ENCODE measurements at places on chromosomes 1 and 21.

DNA sequence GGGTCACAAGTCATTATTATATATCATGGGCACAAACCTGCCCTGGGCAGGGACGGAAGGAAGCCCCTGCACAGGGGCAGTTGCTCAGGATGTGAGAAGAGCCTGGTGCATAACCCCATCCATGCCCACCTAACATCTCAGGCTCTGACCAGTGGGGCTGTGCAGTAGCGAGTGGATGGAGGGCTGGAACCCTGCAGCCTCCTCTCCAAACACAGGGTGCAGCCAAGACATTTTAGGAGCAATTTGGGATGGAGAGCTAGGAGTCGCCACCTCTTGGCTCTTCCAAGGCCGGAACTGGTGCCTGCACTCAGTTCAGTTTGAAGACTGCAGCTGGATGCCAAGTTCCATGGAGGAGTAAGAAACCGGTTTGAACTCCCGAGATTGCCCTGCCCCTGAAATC, 2.8 kb downstream of the MX1 start:
- DNase-seq: no peak

DNA sequence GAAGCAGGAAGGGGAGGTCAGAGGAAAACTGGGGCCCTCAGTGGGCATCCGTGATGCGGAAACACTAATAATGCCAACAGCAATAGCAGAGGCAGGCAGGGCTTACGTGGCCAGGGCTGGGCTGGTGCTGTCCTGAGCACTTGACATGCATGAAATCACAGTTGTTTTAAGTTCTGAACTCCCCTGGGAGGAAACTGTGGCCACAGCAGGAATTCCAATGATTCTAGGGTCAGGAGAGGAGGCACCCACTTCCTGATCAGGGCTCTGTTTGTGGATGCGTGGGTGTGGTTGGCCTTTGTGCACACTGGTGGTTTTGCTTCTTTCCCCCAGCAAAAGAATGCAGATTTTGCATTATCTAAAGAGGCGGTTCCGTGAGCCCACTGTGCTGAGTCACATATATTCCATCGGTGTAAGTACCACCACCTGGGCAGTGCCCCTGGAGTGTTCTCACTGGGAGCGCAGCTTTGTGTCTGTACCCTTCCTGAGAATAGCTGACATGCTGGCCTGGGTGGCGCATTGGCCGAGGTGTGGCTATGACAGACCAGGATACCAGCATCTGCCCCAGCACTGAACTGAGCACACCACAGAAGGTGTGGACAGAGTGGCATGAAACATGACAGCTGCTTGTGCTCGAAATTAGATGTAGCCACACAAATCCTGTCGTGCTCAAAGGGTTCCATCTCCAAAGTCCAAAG, 71.0 kb downstream of the PDE9A start:
- DNase-seq: no peak

DNA sequence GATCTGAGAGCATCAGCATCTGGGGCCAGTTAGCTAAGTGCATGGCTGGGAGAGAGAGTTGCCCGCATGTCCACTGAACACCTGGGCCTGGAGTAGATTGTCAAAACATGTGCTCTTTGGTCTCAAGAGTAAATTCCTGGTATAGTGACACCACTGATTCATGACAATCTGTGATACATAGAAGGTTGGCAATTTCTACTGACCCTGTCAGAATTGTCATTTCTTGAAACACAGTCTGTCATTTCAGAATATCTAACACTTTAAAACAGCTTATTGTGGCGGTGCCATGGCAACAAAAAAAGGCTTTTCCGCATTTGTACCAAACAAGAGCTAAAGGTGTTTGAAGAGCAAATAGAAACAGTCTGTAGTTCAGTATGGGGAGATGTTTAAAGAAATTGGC, 186.4 kb upstream of the FAM78B start:
- no peak for DNase-seq

- DNase-seq: no peak
Observed at GRCh38 chr1:3070309-3070643, 1.3 kb downstream of the PRDM16 start.

- DNase-seq: peak; percentile 59
Observed at GRCh38 chr1:150148837-150149270, 862 bp upstream of the PLEKHO1 start.

DNA sequence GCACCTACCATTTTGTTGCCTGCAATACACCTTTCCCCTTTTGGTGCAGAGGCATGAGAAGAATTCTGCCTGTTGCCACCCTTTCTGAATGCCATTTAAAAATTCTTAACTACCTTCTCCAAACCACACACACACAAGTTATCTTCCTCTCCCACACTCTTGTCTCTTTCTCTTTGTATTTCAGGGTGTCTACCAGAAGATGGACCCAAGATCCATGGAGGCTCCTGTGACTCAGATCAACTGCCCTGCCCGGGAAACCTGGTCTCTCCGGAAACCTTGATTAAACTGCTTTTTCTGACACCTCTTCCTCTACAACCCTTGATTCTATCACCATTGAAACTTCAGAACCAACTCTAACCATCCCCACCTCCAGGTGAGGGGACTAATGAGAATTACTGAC, 2.4 kb upstream of the TARS2 start:
- DNase-seq: peak; percentile 43

GRCh38 chr1:85478366-85478765, 13.4 kb upstream of the DDAH1 start:
- no peak for DNase-seq

DNA sequence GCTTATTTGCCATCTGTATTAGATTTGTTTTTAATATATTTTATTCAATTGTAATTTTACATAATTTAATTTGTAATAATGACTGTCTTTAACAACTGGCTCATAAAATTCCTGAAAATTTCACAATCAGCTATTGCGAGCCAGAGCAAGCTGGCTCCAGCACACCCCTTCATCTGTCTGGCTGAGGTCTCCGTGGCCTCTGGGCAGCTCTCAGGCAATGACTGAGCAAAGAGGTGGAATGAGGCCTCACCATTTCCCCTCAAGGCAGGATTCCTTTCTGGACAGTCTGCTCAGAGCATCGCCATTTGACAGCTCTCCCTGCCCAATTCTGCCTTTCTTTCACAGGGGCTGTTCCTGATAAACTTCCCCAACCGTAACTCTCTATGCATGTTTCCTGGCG, 5.8 kb upstream of the KANK4 start:
- DNase-seq: no peak

- no peak for DNase-seq
Observed at GRCh38 chr1:232423591-232423990, 206.3 kb downstream of the SIPA1L2 start.

DNA sequence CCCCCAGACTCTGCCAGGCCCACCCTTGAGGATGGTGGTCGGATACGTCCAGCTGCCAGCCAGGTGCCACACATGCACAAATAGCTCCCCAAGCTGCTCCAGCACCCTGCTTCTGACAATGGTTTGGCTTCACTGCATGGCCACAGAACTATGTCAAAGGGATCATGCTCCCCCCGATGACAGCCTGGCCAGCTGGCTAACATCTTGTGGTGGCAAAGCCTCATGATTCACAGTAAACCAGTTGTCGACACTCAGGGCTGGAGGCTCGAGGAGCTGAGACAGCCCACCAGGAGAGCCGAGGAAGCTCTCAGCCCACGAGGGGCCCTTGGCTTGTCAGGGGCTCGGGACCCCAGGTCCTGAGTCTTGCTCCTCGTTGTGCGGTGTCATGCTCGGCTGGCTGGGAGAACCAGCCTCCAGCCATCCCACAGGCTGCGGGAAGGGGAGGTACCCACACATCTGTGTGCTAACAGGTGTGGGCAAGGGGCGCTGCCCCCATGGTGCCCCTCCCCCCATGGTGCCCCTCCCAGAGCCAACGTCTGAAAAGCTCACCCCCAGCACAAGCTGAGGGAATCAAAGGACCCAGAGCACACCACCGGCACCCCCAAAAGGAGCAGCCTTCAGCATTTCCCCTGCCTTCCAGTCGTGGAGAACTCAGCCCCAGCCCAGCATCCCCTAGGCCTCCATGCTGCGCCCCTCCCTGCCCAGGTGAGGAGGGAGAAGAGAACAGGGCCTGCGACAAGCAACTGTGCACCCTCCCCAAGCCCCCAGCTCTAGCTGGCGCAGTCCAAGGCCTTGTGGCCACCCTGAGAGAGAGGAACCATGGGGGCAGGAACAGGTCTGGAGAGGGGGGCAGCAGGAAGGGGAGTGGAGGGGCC, 41.2 kb downstream of the KIF21B start:
- peak; percentile 66 for DNase-seq

GRCh38 chr1:51924455-51924854, 45.9 kb upstream of the NRDC start:
- no peak for DNase-seq

- no peak for DNase-seq
Observed at GRCh38 chr21:15159382-15160020, 94.7 kb upstream of the NRIP1 start.

GRCh38 chr1:193727850-193728249, 541.4 kb upstream of the B3GALT2 start:
- no peak for DNase-seq

DNA sequence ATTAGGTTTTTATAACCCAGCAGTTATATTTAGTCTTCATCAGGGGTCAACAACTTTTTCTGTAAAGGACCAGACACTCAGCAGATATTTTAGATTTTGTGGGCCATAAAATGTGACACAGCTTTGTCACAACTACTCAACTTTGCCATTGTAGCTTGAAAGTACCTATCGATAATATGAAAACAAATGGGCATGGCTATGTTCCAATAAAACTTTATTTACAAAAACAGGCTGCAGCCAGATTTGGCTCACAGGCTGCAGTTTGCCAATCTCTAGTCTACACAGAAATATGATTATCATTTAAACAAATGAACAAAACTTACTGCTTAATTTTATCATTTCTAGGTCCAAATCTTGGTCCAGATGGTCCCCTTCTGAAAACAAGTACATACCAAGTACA, 23.0 kb downstream of the VAMP4 start:
- DNase-seq: no peak

DNA sequence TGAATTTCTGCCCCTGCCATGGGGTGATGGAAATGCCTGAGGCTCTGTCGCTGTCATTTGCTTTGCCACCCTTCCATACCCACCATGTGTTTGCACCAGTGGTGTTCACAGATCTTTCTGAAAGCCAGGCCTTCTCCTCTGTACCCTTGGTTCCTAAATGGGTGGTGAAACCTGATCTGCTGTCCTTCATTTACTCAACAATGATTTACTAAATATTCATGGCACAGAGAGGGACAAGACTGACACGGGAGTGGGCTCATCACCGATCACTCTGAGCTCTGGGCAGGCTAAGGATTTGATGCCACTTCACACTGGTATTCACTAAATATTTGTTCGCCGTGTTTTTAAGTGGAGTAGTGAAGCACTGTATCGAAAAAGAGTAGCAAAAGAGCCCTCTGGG, 40.9 kb downstream of the LRRC8B start:
- DNase-seq: no peak

- no peak for DNase-seq
Observed at GRCh38 chr1:22241250-22241649, 98.4 kb upstream of the WNT4 start.

DNA sequence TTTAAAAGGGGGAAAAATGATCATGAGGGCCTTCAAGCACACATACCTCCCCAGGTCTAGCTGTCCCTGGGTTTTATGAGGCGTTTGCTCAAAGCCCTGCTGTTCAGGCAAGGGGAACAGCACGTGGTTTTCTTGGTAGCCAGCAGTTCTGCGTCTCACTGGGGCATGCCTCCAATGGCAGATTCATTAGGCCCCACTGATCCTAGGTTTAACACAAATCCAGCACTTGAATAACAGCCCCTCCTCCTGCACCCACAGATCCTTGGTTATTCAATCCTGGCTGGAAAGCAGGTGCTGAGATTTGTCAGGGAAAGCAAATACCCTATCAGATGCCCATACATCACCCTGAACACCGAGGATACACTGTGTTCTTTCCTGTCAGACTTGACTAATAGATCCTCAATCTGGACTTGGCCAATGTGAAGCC, 106.4 kb downstream of the ZC3H11B start:
- DNase-seq: peak; percentile 69

DNA sequence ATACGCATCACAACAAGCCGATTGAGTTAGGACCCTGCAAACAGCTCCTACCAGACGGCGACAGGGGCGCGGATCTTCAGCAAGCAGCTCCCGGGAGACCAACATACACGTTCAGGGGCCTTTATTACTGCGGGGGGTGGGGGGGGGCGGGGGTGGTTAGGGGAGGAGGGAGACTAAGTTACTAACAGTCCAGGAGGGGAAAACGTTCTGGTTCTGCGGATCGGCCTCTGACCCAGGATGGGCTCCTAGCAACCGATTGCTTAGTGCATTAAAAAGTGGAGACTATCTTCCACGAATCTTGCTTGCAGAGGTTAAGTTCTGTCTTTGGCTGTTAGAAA, 162.0 kb downstream of the RUNX1 start:
- no peak for DNase-seq

DNA sequence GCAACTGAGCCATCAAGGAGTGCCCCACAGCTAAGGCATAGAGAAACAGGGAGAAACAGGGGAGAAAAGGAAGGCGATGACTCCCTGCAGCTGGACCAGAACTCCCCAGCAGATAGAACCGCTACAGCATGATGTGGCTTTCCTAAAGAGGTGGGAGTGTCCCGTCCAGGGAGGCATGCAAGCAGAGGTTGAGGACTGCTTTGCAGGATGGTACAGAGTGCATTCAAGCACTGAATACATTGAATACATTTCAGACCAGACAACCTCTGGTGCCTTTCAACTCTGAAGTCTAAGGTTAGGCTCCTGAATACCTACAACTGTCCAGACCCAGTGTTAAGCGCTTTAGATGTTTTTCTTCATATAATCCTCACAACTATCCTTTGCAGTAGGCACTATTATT, 13.3 kb downstream of the DLGAP3 start:
- no peak for DNase-seq

DNA sequence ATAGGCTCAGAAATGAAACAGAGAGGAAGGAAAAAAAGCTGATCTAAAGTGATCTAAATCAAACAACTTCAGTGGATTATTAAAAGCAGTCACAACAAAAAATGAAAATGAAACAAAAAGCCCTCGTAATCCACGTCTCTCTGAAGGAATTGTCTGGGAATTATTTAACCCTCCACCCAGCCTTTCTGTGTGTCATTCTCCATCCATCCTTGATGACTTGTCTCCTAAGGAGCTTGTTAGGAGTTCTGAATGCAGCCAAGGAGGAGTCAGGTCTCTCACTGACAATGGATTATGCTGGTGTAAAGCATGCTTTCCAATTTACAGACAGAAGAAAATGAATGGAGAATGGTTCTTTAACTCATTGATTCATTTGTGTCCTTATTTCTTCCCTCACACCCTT, 359.3 kb upstream of the RUNX1 start:
- no peak for DNase-seq

GRCh38 chr1:53811414-53811851, 26.7 kb downstream of the NDC1 start:
- DNase-seq: peak; percentile 61

DNA sequence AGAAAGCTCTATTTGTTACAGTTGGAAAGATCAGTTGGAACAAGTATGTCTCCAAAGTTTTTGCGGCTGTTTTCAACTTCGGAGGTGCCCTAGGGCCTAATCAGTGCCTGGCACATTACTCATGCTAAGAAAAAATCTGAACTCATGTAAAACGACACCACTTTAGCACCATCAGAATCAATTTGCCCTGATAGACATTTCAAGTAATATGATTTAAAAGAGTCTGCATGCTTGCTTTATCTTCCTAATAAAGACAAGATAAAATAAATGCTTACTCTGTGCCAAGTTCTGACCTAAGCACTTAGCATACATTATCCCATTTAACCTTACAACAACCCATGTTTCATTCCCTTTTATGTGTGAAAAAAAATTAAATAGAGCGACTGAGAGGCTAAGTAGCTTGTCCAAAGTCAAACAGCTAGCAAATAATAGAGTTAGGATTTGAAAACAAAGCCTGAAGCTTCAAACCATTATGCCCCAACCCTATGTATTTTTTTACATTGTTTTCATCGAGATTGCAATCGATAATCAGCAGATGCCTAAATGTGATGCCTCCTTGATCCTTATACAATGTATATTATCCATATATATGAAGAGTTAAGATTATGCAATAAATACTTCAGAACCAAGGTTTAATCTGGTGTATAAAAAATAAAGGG, 91.3 kb downstream of the DENND1B start:
- no peak for DNase-seq

All from WERI-Rb-1 (cell line).